ENCODE measurements at places on chromosomes 11 and 22.

- no peak for DNase-seq
Measured at GRCh38 chr22:42418811-42419242, 13.4 kb downstream of the NFAM1 start.

DNA sequence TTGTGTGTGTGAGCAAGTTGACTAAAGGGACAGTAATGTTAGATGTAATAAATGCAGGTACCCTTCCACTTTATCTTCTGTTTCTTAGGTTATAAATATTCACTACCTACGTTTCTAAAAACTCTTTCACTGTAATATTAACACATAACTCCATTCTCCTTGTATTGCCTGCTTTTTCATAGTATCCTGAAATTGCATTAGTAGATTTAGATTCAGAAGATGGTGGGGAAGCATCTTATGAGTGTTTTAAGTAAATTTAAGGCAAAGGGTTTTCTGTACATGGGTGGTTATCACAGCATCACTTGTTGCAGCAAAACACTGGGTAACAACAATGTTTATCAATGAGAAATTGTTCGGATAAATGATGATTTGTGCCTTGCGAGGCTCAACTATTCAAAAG, 115.2 kb upstream of the VPREB1 start:
- DNase-seq: no peak

DNA sequence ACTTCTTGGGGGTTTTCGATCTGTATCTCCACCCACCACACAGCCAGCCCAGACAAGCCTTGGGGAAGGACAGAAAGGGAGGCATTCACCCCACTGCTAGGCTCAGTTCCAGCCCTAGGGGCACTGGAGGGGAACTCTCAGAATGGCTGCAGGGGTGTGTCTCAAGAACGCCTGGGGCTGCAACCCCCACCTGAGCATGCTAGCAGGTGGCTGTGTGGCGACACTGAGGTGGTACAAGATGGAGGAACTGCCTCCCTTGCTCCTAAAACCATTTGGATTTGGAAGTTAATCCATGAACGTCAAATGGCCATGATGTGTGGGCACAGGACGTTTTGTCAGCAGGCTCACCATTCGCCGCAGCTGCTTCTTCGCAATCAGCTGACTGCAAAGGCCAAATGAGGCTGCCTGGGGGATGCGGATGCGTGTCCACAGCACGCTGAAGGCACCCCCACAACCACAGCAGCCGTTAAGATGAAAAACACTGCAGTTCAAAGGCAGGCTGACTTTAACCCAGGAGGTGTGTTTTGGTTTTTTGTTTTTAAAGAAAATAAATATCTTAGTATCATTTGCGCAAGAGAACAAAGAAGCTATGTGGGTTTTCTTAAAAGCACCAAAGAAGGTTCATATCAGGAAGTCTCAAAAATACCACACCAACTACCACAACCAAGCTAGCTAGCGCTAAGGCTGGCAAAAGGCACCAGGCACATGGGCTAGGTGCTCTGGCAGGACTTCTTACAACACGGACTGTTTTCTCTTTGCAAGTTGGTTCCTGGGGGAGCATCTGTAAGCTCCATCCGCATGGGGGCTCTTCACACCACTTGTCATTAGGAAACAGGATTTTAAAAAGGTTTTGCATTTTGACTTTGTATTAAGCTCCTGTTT, 22.2 kb upstream of the NAP1L4 start:
- DNase-seq: no peak

- DNase-seq: no peak
Measured at GRCh38 chr11:2176389-2176900, 4.8 kb upstream of the TH start.

DNA sequence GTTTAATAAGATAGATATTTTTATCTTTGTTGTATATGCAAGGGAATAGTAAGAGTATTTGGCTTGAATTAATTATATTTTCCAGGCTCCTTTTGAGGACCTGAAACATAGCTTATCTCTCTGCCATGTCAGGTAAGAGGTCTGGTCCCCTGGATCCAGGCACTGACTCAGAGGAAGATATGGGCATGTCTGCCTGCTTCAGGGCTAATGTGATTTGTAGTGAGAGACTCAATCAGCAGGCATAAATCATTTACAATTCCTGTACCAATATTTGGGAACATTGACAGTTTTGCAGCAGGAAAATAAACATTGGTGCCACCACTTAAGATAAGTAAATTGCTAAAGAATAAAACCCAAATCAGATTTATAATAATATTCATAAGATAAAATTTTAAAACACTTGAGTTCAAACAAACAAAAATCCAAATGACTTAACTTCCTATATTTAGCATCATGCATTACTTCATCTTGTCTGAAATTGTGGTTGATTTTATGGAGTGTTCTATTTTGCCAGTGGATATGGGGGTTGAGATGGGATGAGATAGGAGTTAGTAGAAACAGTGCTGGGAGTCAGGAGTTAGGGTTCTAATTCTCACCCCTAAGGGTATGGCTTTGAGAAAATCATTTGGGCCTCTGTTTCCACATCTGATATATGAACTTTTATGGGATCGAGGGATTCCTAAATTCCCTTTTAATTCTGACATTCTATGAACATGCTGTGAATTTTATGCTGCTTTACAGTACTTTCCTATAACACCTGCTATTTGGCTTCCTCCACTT, 5.1 kb upstream of the CALCA start:
- DNase-seq: no peak

DNA sequence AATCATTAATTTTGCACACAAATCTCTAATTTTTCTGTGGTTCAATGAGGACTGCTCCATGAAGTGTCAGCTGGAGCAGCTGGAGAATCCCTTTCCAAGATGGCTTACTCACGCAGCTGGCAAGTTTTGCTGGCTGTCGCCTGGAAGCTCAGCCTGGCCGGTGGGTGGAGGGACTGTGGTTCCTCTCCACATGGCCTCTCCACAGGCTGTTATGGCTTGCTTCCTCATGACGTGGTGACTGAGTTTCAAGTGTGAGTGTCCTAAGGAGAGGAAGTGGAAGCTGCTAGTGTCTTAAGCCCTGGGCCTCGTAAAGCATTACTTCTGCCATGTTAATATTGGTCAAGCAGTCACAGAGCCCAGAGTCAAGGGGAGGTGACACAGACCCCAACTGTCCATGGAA, 14.0 kb upstream of the NRIP3 start:
- DNase-seq: no peak

DNA sequence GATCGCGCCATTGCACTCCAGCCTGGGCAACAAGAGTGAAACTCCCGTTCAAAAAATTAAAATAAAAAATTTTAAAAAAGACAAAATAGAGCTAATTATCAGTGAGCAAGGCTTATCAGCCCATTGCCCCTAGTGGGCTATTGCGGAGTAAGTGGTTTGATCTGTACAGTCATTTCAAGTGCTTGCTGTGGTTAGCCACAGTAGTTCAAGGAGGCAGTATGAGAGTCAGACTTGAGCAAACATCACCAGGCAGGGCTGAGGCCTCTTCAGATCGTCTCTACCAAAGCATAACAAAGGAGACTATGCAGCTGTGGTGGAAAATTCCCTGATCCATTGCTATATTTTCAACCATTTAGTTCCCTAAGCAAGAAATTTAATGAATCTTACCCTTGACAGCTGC, 4.3 kb upstream of the SBF2 start:
- DNase-seq: no peak

- DNase-seq: no peak
Measured at GRCh38 chr11:128179512-128179911, 407.8 kb downstream of the ETS1 start.

DNA sequence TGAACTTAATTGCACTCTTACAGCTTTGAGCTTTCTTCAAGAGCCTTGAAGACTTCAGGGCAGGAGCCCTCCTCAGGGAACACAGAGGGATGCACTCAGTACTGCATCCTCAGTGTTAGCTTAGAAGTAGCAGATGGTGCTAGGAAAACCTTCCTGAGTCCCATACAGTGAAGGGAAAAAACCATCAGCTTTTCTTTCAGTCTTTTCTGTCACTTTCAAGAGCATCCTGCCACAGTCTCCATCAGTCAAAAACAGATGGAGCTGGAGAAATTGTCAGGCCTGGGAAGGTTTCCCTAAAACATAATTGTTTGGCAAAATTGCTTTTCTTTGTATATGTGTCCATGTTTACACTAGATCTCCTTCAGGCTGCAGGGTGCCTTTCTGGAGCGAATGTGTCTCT, 384.1 kb downstream of the NELL1 start:
- no peak for DNase-seq

DNA sequence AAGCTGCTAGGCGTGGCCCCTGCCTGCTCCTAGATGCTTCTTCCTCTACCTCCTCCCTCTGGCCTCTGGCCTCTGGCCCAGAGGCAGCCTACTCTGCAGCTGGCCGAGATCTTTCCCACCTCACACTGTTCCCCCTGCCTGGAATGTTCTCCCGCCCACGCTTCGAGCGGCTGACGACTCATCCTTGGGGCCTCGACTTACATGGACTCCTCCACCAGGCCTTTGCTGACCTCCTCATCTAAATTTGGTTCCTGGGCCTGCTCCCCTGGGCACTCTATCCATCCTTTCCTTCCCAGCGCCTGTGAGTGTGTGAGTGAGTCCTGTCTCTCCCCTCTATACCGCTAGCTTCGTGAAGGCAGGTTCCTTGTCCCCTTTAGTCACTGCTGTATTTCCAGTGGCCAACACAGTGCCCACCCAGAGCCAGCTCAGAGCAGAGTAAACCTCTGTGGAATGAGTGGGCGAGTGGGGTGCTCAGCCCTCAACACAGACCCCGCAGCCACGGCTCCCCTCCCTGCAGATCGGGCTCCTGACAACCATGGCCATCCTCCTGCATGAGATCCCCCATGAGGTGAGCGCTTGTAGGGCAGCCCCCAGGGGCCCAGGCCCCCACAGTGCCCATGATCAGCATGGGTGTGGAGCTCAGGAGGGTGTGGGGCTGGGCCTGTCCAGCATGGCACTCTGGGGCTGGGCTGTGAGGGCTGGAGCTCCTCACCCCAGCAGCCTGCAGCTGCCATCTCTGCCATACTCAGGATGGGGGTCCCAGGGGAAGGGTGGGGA, 5.7 kb downstream of the SLC39A13 start:
- no peak for DNase-seq

GRCh38 chr11:125141178-125141577, 23.4 kb upstream of the PKNOX2 start:
- no peak for DNase-seq

DNA sequence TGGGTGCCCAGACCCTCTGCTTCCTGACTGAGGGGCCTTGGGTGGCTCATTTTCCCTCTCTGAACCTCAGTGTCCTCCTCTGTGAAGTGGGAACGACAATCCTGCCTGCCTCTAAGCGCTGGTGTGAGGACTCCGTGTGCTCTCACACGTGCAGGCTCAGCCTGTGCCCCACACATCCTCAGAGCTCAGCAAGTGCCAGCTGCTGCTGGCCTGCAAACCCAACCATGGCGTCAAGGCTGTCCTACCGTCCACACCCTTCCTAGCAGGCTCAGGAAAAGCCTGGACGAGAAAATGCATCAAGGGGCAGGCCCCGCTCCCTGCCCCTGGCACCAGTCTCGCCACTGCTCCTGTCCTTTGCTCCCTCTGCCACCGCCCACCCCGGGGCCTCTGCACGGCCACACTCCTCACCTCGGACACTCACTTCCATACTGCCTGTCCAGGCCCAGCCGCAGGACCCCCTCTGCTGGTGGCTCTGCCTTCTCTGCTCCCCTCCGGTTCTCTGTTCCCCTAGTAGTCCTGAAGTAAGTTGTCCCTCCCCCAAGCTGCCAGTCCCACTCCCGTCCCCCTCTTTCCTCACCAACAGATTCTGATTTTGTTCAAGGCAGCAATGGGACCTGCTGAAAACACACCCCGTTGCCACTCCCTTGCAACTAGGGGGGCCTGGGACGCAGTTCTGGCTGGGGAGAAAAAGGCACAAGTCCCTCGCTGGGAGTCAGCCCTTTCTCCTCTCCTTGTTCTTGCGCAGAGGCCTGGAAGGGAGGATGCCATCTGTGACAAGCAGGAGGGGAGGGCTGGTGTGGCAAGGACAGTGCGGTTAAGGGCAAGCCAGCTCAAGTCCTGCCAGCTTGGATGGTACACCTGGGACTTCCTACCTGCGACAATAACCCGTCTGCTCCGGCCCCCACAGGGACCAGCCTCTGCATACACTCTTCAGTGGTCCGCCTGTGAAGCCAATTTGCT, 62.2 kb downstream of the ARFGAP3 start:
- no peak for DNase-seq

GRCh38 chr22:48961705-48962104, 866.0 kb downstream of the BRD1 start:
- no peak for DNase-seq

GRCh38 chr11:118281284-118281683, 17.2 kb upstream of the MPZL2 start:
- DNase-seq: no peak

DNA sequence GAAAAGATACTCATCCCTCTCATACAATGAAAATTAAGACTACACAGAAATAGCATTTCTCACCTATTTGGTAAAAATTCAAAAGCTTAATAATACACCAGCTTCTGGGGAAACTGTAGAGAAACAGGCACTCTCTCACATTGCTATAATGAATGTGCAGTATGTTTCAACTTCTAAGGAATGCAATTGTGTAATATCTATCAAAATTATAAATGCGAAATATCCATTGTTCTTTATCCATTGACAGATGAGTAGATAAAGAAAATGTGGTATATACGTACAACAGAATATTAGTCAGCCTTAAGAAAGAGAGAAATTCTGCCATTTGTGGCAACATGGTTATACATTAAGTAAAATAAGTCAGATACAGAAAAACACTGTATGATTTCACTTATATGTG, 101.4 kb upstream of the OR9G4 start:
- no peak for DNase-seq

GRCh38 chr22:20021196-20022181, 579 bp downstream of the TANGO2 start:
- no peak for DNase-seq

DNA sequence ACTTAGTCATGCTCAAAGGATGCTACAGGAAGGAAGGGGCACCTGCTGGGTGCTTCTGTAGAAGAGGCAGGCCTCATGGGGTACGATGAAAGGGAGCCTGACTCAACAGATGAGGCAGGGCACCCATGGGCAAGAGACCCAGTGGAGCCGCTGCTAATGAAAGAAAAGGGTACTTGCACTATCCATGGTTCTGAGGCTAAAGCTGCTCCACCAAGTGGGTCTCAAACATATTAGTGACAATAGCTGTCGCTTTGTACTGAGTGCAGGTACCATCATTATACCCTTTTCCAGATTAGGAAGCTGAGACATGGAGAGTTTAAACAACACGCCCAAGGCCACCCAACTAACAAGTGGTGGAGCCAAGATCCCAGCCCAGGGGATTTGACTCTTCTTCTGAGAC, 127.5 kb upstream of the SERPIND1 start:
- no peak for DNase-seq

- DNase-seq: no peak
Measured at GRCh38 chr11:17967661-17968060, 45.2 kb downstream of the SERGEF start.

GRCh38 chr22:32764330-32765131, 37.0 kb upstream of the TIMP3 start:
- no peak for DNase-seq
